ENCODE measurements at places on chromosomes 4 and X.

- no peak for DNase-seq
Measured at GRCh38 chrX:139120760-139121159, 409.2 kb upstream of the FGF13 start.

DNA sequence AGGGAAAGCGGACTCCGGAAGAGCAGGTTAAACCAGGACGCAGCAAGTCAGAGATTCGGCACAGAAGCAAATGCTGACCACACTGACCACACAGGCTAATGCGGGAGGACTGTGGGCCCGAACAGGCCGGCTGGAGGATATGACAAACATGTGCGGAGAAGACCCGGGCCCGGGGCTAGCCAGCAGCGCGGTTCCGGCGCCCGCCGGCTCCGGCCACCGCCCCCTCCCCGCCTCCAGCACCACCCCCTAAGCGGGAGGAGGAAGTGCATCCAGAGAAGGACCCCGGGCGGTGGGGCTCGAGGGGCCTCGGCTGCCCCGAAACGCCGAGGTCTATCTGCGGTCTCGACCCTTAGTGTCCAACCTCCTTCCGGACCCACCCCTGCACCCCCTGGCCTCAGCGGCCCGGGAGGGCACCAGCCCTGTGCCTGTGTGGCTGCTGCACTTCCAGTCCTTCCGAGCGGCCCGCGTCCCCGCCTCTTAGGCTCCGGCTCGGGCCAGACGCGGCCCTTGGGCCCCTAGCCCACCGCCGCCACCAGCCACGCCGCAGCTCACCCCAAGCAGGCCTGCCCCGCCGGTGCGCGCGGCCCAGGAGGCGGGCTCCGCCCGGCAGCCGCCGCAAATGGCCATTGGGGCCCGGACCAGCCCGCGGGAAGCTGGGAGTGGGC lies 2.1 kb downstream of the ELOVL6 start:
- no peak for DNase-seq

GRCh38 chrX:51047950-51048349 lies 137.4 kb downstream of the BMP15 start:
- no peak for DNase-seq

GRCh38 chrX:127596882-127597281 lies 455.3 kb downstream of the ACTRT1 start:
- no peak for DNase-seq

DNA sequence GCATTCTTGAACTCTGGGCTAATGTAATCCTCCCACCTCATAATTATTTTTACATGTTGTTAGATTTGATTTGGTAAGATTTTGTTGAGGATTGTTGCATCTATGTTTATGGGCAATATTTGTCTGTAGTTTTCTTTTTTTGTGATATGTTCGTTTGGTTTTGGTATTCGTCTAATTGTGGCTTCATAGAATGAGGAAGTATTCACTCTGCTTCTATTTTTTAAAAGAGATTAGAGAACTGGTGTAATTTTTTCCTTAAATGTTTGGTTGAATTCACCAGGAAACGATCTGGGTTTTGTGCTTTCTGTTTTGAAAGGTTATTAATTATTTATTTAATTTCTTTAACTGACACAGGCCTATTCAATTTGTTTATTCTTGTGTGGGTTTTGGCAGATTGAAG lies 161.2 kb upstream of the NUDT6 start:
- DNase-seq: no peak

DNA sequence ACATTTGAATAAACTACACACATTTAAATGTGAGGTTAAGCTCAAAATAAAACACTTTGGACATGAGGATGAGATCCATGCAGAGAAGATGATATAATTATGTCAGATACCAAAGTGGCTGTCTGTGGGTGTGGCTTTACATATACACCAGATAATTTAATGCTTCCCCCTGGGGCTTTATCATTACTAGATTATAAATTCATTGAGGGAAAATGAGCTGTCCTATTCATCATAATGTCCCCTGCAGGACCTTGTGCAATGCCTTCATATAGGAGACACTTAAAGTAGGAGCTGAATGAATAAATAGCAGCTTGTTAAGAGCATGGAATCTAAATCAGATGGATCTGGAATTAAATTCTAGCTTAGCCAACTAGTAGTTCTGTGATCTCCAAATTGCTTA lies 49.7 kb downstream of the OTC start:
- no peak for DNase-seq

DNA sequence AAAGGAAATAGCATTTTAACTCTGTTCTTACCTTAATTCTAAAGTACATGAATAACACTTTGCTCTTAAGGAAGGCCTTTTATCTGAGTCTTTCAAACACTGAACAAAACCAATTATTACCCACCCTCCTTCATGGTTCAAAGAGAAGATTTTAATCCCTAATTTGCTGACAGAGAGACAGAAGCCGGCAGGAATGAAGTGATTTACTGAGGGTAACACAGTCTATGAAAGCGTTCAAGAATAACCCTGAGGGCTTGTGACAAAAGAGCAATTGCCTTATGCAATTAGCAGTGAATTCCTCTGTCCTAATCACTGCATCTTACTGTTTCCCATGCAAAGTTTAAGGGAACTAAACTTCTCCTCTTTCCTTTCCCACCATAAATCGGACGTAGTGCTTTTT lies 144.1 kb downstream of the PACRGL start:
- no peak for DNase-seq

DNA sequence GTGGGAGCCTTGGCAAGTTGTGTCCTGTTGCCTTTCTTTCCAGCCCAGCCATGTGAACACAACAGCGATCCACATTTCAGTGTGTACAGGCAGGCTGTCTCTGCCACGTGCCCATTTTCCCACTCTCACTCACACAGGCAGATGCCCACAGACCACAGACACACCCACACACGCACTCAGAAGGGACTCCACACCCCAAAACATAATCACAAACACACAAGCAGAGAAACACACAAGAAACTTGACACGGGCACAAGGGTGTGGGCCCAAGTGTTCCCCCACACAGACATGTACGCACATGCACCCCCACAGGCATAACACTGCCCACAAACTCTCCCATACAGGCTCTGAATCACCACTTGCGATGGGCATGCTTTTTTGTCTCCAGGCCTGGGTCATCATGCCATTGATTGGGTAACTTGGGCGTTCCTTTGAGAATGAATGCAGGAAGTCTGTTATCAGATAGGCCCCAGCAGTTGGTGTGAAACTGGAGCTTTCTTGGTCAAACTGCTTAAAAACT lies 84.3 kb downstream of the NBDY start:
- peak; percentile 81 for DNase-seq

DNA sequence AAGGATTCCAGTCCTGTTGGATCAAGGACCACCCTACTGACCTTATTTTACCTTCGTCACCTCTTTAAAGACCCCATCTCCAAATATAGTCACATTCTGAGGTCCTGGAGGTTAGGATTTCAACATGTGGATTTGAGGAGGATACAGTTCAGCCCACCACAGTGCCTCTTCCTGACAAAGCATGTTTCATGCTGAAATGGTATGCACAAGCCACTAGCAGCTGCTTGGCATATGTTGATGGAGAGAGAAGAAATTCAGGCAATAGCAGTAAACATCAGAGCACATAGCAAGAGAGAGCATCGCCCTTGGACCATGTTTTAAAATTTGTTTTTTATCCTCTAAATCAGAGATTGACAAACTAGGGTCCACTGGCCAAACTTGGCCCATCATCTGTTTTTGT lies 172.1 kb downstream of the PRKX start:
- no peak for DNase-seq

GRCh38 chr4:126969360-126970235 lies 663.2 kb upstream of the INTU start:
- no peak for DNase-seq

DNA sequence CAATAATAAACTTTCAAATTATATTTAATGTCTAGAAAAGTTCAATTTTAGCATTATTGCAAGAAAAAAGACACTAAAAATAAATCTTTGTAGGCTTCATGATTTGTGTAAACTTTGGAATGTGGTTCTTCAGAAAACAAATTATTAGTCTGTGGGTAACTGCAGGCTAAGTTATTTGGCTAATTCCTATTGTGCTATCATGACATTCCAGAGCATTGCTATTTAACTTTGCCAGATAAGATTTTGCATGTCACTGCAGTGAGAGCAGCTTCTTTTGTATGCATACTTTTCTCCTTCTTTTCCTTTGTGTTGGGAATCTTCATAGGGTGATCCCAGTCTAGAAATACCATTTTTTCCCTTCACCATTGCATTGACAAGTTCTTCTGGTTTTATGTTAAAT lies 130.0 kb downstream of the AWAT2 start:
- DNase-seq: peak; percentile 59

DNA sequence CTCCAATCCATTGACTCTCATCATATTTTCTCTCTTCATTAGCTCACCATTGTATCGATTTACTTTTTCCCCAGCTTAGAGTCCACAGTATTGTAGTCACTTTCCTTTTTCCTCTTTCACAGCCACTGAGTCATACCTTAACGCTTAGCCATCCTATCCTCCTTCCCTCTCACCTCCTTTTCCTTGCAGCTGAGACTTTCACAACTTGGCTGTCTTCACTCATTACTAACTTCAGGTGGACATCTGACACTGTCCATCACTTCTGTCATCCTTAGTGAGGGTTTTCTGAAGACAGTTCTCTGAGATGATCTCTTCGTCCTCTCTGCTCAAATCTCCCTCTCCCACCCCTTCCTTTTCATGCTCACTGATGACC lies 70.5 kb upstream of the ESX1 start:
- no peak for DNase-seq

DNA sequence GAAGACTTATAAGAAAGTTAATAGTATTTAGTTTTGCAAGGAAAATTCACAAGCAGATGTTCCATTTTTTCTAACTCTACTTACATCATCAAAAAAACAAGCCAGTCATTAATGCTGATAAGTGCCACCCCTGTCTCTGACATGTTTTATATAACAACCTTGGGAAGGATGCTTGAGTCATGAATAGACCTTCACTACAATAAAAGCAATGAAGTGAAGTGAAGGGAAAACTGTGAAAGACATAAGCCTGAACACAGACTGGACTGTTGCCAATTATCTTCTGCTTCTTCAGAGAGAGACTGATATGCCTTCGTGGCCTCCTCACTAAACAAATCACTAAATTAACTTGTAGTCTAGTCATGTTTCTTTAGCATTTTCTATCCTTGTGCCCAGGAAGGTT lies 353.2 kb downstream of the PDHA2 start:
- peak; percentile 3 for DNase-seq

DNA sequence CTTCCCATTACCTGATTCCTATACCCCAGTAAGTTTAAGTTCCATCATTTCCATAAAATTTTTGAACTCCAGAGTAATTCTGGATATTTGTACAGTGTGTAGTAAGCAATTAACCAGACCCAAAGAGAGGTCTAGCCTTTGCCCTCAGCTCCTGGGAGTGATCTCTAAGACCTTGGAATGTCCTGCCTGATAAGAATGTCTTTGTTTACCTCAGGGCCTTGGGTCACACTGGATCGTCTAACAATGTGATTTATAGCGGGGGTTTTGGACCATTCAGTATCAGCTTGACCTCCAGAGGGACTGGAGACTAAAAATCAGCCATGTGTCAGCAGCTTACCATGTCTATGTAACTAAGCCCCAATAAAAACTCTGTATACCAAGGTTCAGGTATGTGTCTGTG lies 330.9 kb upstream of the PPP1R2C start:
- no peak for DNase-seq

- DNase-seq: no peak
Measured at GRCh38 chrX:46039526-46039925, 505.7 kb downstream of the ZNF674 start.

DNA sequence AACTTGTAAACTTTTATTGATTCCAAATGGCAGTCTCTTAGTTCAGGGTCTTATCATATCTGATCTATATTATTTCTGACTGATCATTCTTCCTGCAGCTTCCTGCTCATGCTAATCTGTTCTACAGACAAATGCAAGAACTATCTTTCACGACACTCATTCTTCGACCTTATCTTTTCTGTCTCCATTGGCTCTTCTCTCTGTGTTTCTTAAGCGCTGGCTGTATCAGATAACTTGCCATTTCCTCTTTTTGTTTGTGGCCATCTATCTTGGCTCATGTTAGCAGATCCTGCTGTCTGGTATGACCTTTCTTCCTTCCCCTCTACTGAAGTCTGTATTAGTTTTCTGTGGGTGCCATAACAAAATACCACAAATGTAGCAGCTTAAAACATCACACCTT lies 230.5 kb upstream of the PUDP start:
- no peak for DNase-seq

GRCh38 chr4:79134767-79135166 lies 191.1 kb downstream of the NAA11 start:
- no peak for DNase-seq

DNA sequence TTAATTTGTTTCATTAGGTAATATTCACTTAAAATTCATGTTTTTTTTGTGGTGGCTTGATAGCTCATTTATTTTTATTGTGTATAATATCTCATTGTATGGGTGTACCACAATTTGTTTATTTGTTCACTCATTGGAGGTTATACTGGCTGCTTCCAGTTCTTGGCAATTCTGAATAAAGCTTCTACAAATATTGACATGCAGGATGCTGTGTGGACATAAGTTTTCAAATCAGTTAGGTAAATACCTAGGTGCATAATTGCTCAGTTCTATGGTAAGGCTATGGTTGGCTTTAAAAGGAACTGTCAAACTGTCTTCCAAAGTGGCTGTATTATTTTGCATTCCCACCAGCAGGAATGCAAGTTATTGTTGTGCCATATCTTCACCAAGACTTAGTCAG lies 504.5 kb upstream of the GALNTL6 start:
- no peak for DNase-seq

DNA sequence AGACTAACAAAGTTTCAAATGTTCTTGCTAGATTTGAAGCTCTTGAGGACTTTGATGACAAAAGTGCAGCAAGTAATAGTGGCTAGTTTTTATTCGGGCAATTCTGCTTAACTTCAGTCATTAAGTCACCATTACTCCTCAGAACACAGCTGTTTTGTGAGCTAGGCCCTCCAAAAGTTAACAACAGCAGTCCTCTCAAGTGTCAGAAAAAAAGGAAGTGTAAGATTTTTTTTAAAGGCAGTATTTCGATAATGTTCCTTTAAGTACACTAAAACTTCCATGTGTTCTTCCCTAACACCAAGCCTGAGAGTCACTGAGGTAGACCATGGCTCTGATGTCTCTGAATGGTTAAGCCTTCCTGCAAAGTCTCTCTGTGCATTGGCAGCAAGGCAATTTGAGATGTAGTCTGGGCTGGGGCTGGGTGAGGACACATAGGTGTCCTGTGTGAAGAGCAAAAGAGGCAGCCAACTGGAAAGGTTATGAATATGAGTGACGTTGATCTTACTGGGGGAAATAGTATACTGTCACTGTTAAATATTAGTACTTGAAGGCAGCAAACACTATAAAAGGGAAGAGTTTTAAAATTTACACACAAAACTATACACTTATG lies 174.0 kb upstream of the MAP3K15 start:
- no peak for DNase-seq
